ENCODE measurements at places on chromosomes 5 and 9.

GRCh38 chr9:104604801-104605200 lies 626 bp downstream of the OR13C2 start:
- DNase-seq, result no peak

DNA sequence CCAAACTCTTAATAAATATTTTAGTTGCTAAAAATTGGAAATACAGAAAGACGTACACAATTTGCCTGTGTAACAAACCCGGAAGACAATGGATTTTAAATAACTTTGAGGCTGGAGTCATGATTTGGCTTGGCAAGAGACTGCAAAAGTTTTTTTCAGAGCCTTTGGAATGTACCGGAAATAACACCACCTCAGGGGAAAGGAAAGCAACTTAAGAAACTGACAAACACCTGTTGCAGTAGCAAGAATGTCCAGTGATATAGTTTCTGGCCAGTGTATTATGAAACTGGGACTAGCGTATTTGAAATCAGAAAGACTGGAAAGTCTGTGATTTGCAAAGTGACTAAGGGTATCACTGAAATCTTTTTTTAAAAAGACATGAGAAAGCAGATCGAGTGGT lies 842 bp downstream of the MUSK start:
- DNase-seq, result no peak

DNA sequence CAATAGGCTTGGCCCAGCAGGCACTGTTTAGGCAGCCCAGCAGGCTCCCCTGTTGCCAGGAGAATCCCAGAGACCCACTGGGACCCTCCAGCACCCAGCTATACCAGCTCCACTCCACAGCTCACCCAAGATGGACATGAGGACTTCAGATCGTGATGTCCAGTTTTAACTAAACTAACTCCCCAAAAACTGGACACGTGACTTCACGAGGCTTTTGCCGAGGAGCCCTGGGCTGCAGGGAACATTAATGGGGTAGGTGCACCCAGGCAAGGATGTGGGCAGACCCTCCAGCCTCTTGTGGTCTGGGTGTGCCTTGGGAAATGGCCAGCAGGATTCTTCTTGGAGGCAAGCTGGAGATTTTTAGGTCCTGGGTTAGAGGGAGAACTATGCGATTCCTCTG lies 8.9 kb upstream of the NKD2 start:
- no peak for DNase-seq

DNA sequence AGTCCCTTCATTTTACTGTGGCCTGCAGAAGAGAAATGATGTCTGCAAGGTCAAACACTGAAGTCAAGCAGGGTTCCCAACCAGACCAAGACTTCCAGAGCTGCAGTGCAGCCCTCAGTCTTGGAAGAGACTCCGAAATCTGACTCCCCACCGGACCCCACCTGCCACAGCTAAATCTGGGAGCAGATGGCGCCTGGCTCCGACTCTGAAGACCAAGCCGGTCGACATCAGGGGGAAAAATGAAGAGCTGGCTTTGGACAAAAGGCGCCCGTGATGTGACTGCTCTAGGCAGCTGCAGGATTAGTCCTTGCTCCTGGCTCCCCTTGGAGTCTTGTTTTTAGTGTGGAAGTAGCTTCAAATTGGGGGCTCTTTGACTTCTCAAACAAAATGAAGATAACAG lies 72.4 kb upstream of the ZNF622 start:
- no peak for DNase-seq

- peak; percentile 72 for DNase-seq
These were observed 5.2 kb downstream of the SHROOM1 start for GRCh38 chr5:132825033-132825833.
